ENCODE measurements at places on chromosomes 3 and 15. TPM values are rescaled to one million over a fixed set of nuclear protein-coding genes. Genes with fewer than 3 reads are reported as not detected.

The FEZF2 gene
- total RNA-seq: 0.28 TPM

The DUOXA2 gene
- total RNA-seq: not detected

The PLSCR5 gene
- total RNA-seq: not detected

The CDHR4 gene
- 0.12 TPM for total RNA-seq

The CCDC9B gene
- not detected for total RNA-seq

The CISH gene
- 8.6 TPM for total RNA-seq

The RNU5B-1 gene
- not detected for total RNA-seq

The TF gene
- 0.98 TPM for total RNA-seq

The UPK1B gene
- total RNA-seq: not detected

The CACNA2D3 gene
- total RNA-seq: 0.34 TPM

The ROPN1 gene
- not detected for total RNA-seq

The HRH1 gene
- total RNA-seq: not detected

The DYNLT2B gene
- total RNA-seq: 42.9 TPM

The NEK10 gene
- 1.6 TPM for total RNA-seq

The KIF7 gene
- 16.2 TPM for total RNA-seq

The REC114 gene
- not detected for total RNA-seq

The GP5 gene
- 0.09 TPM for total RNA-seq

The SLC22A14 gene
- total RNA-seq: not detected

The PLCB2 gene
- 8.7 TPM for total RNA-seq

The SH2D7 gene
- total RNA-seq: not detected

The LYZL4 gene
- not detected for total RNA-seq

The SKIC8 gene
- 55.3 TPM for total RNA-seq

The GOLGA8H gene
- 2.1 TPM for total RNA-seq

The TMEM45A gene
- total RNA-seq: 18.7 TPM

The PROK2 gene
- 0.25 TPM for total RNA-seq

The LRRN1 gene
- 77.6 TPM for total RNA-seq

The LRRC31 gene
- total RNA-seq: not detected

The LRTM1 gene
- total RNA-seq: not detected

The CAND2 gene
- 14.8 TPM for total RNA-seq

The GP9 gene
- not detected for total RNA-seq

The SEC61A1 gene
- 184 TPM for total RNA-seq

The MYLK gene
- total RNA-seq: 20.1 TPM

The GPR156 gene
- 2.4 TPM for total RNA-seq

The UACA gene
- total RNA-seq: 37.8 TPM

The C3orf70 gene
- total RNA-seq: 15.9 TPM

The ATP13A5 gene
- total RNA-seq: not detected

The MME gene
- 0.52 TPM for total RNA-seq

The ANAPC13 gene
- 73.0 TPM for total RNA-seq

The SHISA5 gene
- total RNA-seq: 117 TPM

The FBXL22 gene
- 1.0 TPM for total RNA-seq

The TPRG1 gene
- total RNA-seq: 0.61 TPM

The PYGO1 gene
- 32.2 TPM for total RNA-seq

The TUSC7 gene
- not detected for total RNA-seq
